ENCODE measurements at places on chromosomes 1 and 21.

GRCh38 chr1:232983817-232984567 lies 33.6 kb downstream of the NTPCR start:
- DNase-seq = no peak

DNA sequence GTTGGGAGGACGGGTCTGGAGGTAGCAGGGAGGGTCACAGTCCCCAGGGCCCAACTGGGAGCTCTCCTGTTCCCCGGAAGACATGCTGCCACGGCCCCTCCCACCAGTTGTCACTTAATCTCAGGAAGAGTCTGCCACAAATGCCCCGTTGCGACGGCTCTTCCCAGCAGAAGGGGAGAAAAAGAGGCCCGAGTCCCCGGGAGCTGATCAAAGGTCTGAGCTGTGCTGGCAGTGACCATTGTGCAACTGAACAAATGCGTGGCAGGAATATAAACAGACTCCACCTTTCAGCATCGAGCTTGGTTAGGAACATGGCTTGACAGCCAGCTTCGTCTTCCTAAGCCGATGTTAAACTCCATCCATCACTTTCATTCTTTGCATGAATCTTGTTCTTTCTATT lies 27.8 kb upstream of the ZBTB21 start:
- no peak for DNase-seq

DNA sequence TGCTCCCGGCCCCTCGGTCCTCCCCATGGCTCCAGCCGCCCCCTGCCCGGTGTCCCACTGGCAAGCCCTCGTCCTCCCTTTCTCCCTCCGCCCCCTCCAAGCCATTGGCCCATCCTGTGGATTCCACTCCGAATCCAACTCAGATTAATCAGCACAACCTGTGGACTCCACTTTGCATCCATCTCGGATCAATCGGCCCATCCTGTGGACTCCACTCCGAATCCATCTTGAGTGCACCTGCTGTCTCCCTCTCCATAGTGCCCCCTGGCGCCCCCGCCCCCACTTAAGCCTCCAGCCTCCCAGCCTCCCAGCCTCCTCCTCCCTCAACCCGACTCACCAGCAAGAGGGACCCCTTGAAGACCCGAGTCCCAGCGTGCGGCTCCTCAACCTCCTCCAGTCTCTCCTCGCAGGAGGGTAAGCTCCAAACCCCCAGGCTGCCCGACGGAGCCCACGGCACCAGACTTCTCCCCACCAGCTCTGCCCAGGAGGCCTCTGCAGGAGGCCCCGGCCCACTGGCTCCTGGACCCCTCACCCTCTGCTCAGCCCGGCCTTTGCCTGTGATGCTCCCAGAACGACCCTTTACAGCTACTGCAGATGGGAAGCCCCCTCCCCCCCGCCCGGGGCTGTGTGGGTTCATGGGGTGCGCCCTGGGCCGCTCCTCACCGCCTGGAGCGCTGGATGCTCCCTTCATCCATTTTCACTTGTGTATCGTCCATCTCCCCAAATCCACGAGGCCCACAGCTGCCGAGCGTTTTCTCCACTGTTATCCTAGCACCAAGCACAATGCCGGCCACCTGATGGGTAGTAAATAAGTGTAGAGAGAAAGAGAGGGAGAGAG lies 40.6 kb upstream of the TSPEAR start:
- no peak for DNase-seq

GRCh38 chr21:14876524-14876840 lies 188.3 kb downstream of the NRIP1 start:
- DNase-seq = no peak

DNA sequence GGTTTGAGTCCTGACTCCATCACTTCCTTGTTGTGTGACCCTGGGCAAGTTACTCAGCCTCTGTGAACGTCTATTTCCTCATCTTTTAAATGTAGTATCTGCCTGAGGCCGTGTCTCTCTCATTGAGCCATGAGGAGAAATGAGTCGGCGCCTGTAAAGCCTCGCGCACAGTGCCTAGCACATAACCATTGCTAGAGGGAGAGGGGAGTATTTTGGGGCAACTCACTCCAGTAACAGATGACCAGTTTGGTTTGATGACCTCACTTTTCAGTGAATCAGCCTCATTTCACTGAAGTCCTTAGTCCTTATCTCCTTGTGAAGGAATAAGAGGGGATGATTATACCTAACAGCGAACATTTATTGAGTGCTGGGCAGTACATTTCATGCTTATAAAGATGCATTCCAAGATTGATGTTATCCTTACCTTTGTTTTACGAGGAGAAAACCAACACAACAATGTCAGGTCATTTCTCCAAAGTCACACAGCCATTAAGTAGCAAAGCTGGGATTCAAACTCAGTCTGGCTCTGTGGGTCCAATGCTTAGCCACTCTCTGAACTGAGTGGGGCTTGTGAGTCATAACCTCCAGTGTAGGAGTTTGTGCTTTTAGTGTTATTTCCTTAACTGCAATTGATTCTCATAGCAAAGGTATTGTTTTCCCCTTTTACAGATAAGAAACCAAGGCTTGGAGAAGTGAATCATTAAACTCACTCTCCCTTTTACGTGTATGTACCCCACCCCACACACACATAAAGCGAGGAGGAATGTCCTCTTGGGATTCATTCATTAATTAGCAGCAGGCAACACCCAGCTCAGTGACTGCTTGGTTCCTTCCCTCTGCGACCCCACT lies 25.9 kb downstream of the KCNC4 start:
- DNase-seq = no peak

DNA sequence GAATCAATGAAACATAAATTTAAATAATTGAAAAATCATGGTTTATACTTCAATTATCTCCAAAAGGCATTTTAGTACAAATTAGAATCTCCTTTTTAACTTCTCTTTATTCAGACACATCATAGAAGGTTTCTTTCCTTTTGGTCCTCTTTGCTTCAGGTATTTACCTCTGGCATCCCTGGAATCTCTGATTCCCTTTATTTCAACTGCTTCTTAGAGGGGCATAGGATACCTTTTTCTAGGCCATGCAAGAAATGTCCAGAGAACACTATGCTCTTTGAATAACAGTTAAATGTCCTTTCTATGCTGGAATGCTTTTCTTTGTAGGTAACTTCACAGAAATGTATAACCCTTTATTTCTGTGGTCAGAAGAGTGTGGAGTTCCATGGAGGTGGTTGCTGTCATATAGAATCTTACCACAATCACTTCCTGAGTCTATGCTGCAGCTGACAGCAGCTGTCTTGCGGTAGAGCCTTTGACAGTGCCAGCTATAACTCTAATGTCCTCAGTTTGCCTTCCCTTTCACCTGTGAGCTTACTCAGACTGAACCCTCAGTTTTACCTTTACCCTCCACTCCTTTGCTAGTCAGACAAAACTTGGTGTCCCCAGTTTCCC lies 8.6 kb downstream of the LAMC2 start:
- no peak for DNase-seq

GRCh38 chr1:8586438-8586837 lies 231.0 kb downstream of the RERE start:
- no peak for DNase-seq

DNA sequence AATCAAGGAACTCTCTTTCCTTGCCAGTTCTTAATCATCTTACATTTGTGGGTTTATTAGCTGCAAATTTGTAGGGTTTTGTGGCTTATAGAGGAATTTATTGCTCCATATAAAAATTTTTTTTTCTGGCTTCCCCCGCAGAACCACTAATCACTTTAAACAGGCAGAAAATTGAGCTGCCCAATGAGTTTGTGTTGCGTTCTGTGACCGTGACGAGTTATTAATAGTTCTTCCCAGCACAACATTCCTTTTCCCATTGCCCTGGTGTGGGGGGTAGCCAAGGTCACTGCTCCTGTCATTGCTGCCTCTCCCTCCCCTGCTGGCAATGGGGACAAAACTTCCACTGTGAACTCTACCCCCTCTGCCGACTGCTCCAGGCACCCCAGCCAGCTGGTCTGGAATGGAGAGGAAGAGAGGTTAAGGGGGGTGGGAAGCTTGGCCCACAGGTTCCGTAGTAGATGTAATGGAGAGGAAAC lies 55.1 kb downstream of the UBE2T start:
- no peak for DNase-seq

DNA sequence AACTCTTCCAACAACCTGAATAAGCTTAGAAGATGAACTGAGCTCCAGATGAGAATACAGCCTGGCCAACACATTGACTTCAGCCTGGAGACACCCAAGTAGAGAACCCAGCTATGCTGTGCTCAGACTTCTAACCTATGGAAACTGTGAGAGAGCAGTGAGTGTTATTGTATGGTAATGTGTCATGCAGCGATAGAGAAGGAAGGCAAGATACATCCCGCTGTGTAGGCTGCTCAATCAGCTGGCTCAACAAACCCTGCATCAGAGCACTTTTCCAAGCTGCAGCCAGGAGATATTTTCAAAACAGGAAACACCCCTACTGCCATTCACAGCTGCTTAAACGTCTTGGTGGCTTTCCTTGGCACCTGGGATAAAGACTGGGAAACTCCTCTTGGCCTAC lies 321.3 kb downstream of the SIPA1L2 start:
- no peak for DNase-seq

- DNase-seq = no peak
These were observed 26.3 kb upstream of the PTGFR start for GRCh38 chr1:78464449-78464891.

DNA sequence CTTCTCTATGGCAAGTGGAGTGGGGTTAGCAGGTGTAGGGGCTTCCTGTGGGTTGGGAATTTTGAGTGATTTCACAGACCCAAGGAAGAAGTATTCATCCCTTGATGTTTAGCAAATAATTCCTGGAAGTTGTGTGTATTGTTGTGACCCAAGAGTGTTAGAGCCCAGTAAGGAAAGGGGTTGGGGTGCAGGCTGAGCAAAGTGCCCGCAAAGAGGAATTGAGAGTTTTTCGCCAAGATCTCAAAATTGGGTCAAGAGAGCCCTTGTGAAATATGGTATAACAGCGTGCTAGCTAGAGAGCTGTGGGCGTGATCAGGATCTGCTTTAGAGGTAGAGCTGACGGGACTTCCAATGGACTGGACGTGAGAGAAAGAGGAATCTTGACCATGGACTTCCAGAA lies 73.0 kb upstream of the LAPTM5 start:
- no peak for DNase-seq

DNA sequence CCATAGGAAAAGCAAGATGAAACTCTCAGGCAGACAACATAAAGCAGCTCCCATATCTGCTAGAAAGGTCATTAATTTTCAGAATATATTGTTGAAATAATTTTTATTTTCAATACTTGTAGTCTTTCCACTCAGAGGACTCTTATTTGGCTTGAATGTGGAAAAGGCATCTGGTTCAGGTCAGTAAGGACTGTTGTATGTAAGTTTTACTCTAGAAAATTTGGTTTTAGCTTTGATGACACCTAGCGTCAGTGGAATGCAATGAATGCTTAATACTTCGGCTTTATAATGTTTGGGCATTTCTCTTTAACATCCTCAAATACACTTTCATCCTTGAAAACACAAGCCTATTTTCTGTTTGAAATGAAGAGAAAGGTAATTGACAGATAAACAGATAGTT lies 63.3 kb downstream of the LRRC40 start:
- no peak for DNase-seq

GRCh38 chr21:41877901-41878830 lies 978 bp downstream of the PRDM15 start:
- no peak for DNase-seq

- no peak for DNase-seq
These were observed 1.8 kb downstream of the WNT3A start for GRCh38 chr1:228008391-228009115.

GRCh38 chr1:91749788-91750231 lies 136.1 kb downstream of the TGFBR3 start:
- DNase-seq = no peak

DNA sequence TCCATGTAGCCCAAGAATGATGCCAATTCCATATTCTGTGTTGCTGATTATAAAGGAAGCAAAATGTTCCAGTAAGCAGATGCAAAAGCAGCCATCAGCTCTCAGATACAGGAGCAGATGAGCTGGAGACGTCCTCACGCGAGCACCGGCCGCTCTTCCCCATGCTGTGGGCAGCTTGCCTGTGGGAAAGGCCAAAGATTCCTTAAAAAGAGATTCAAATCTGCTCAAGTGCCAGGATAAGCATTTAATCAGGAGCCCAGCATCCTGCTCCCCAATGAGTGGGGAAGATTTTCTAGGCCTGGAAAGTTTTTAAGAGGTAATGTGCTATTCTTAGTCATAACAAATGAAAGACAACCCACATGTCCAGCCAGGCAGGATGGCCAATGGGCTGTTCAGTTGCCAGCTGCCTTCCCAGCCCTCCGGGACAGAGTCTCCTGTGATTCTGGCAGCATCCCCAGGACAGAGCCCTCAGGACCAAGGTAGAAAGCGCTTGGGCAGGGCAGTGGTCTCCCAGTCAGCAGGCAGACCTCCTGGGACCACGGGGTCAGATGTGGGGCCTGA lies 108.2 kb upstream of the TMPRSS2 start:
- DNase-seq = no peak

- DNase-seq = no peak
These were observed 35.7 kb upstream of the CAP1 start for GRCh38 chr1:40004857-40005256.

GRCh38 chr21:35323947-35324346 lies 274.8 kb upstream of the RUNX1 start:
- no peak for DNase-seq

DNA sequence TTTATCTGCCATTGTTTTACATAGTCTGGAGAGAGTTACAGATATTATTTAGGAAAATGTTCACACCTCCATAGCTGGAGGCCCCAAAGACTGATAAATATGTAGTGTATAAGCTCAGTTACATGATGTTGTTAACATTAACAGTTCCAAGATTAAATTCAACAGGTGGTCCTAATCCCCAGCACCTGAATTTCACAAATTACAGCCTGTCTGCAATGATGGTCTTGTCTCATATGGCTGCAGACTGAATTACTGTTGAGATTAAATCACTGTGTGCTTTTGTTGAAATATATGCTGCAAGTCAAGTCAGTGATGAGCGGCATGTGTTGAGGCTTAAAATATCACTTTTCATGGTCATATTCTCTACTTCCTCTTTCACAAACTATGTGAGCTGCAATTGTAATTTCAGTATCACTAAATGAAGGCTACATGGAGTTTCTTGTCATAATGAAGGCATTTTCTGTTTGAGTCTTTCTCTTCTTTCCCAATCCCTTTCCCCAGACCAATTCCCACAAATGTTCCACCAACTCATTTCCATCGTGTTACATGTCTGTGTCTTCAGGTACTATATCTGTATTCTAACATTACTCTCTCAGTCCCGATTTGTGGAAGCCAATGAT lies 4.2 kb downstream of the ST6GALNAC5 start:
- no peak for DNase-seq

- no peak for DNase-seq
These were observed 279.1 kb downstream of the SPATA17 start for GRCh38 chr1:217910203-217910602.

- DNase-seq = no peak
These were observed 14.4 kb downstream of the SDCCAG8 start for GRCh38 chr1:243270097-243270864.

- no peak for DNase-seq
These were observed 33.3 kb downstream of the ZMYM4 start for GRCh38 chr1:35301674-35302392.

- DNase-seq = no peak
These were observed 512.7 kb upstream of the ADGRL4 start for GRCh38 chr1:79519084-79519760.
